Neural crest cell (in vitro differentiated cells): ENCODE measurements at places on chromosomes 2 and 18. TPM values are rescaled to one million over a fixed set of nuclear protein-coding genes. Genes with fewer than 3 reads are reported as not detected.

- no peak for DNase-seq
- peaks cover 22% of the 10 kb centered on the region for H3K4me1 ChIP-seq
- H3K4me3 ChIP-seq = no peak overlapping the region
- no peak overlapping the region for H3K27ac ChIP-seq
- no peaks in the 10 kb centered on the region for H3K27me3 ChIP-seq
These were observed 271.4 kb upstream of the POU3F3 start for GRCh38 chr2:104582471-104582870.

DNA sequence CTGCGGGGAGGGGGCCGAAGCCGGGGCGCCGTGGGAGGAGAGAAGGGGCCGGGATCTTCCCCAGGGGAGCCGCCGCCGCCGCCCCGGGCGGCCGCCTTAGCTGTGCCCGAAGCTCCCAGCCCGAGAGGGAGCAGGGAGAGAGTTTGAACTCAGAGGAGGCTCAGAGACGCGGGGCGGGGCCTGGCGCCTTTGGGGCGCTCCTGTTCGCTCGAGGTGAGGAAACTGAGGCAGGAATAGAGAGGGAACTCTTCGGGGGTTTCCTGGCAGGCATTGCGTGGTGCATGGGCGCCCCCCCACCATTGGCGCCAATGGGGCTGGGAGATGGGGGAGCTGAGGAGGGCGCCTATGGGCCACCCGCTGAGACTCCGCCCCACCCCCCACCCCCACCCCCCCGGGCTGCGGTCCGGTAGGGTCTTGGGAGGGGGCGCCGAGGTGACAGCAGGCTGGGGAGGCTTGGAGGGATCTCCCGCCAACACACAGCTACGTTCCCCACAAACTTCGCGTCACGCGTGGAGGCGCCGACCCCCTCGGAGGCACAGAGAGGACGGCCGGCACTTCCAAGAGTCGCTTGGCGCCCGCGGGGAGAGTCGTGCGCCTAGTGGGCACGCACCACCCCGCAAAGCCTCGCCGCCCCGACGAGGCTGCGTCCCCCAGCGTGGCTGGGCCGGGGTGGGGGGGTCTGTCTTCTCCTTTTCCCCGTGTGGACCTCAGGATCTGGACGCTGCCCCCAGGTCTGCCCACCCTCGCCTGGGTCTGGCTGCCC, 680 bp downstream of the CTDSP1 start:
- H3K4me1 ChIP-seq = peaks cover 30% of the 10 kb centered on the region
- peak overlapping the region; percentile 89 for H3K27ac ChIP-seq
- H3K36me3 ChIP-seq = no peaks in the 10 kb centered on the region
- no peak for DNase-seq
- H3K4me3 ChIP-seq = peak overlapping the region; percentile 94

DHRS9 gene
- not detected in 2 replicates for total RNA-seq

SCN9A gene
- total RNA-seq = 0.86 and 1.3 TPM in 2 replicates

RUFY4 gene
- total RNA-seq = not detected in 2 replicates

- H3K4me1 ChIP-seq = peaks cover 40% of the 10 kb centered on the region
- H3K27ac ChIP-seq = no peak overlapping the region
- H3K4me3 ChIP-seq = no peak overlapping the region
- H3K36me3 ChIP-seq = no peaks in the 10 kb centered on the region
- no peaks in the 10 kb centered on the region for H3K27me3 ChIP-seq
- DNase-seq = no peak
These were observed 57.3 kb downstream of the TNS1 start for GRCh38 chr2:217945530-217945929.

- DNase-seq = no peak
- no peak overlapping the region for H3K4me3 ChIP-seq
- no peak overlapping the region for H3K27ac ChIP-seq
- no peaks in the 10 kb centered on the region for H3K4me1 ChIP-seq
- no peaks in the 10 kb centered on the region for H3K27me3 ChIP-seq
- H3K36me3 ChIP-seq = no peaks in the 10 kb centered on the region
These were observed 116.5 kb upstream of the LYPD6 start for GRCh38 chr2:149213764-149214493.

- peak overlapping the region; percentile 25 for H3K27ac ChIP-seq
- no peak overlapping the region for H3K4me3 ChIP-seq
- no peaks in the 10 kb centered on the region for H3K36me3 ChIP-seq
- no peak for DNase-seq
These were observed 22.4 kb downstream of the GREB1 start for GRCh38 chr2:11556101-11556806.

- no peaks in the 10 kb centered on the region for H3K27me3 ChIP-seq
- peaks cover 7% of the 10 kb centered on the region for H3K4me1 ChIP-seq
- no peak for DNase-seq
- H3K36me3 ChIP-seq = no peaks in the 10 kb centered on the region
- H3K27ac ChIP-seq = no peak overlapping the region
- H3K4me3 ChIP-seq = no peak overlapping the region
These were observed 289.5 kb upstream of the SIX3 start for GRCh38 chr2:44651974-44652373.

OSR1 gene
- 0.33 and 0.45 TPM in 2 replicates for total RNA-seq
